ENCODE measurements at places on chromosomes 7 and 10.
A peak's percentile ranks its signal among the peaks of the same experiment; 100 is the strongest.

DNA sequence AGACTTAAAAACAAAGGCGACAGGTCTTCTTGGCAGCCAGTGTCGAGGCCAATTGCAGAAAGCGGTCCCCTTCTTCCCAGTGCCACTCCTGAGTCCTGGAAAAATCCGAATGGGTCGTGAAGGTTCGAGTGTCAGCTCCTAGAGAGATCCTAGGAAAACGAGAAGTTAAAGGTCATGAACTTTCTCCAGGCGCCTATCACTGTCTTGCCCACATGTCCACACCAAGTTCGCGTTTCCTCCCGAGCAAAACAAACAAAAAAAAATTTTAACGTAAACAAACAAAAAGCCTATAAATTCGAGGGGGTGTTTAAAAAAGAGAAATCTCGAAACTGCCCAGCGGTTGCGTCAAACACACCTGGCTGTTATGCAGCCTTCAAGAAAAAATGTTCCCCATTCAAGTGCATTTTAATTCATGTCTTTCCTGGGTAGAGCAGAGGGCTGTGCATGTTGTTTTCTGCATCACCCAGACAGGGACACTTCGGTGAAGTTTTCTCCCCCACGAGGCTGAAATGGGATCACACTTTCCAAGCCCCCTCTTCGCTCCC, 1.5 kb downstream of the ARHGAP21 start:
- no peak for DNase-seq

DNA sequence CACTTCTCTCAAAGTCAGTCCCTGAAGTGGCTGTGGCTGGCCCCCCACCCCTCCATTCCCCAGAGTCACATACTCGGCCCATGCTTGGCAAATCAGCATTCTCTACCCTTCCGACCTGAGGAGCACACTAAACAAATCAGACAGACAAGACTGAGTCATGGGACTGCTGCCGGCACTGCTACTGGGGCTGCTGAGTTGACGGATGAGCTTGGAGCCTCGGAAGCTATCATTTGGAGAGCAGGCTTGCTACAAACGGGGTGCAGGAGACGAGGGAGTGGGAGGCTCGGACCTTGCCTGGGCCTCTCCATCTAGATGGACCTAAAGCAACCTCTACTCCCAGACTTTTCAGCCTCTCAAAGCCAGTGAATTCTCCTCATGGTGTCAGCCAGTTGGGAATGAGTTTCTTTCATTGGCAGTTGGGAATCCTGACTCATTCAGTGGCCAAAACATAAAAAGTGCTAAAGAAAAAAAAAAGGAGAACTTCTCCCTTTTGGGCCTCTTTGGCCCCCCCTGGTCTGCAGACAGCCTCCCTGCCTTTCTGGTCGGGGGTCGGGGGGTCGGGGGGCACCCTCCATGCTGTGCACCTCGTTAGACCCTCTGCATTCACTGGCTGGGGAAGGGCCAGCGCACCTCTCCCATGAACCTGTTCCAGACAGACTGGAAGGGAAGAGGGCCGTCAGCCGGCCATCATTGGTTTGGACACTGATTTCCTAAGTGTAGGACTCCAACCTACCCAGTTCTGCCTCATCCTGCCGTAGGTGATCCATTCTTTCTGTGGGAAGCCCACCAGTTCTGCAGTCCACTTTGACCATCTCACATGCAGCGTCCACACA, 52.3 kb upstream of the COL13A1 start:
- no peak for DNase-seq

DNA sequence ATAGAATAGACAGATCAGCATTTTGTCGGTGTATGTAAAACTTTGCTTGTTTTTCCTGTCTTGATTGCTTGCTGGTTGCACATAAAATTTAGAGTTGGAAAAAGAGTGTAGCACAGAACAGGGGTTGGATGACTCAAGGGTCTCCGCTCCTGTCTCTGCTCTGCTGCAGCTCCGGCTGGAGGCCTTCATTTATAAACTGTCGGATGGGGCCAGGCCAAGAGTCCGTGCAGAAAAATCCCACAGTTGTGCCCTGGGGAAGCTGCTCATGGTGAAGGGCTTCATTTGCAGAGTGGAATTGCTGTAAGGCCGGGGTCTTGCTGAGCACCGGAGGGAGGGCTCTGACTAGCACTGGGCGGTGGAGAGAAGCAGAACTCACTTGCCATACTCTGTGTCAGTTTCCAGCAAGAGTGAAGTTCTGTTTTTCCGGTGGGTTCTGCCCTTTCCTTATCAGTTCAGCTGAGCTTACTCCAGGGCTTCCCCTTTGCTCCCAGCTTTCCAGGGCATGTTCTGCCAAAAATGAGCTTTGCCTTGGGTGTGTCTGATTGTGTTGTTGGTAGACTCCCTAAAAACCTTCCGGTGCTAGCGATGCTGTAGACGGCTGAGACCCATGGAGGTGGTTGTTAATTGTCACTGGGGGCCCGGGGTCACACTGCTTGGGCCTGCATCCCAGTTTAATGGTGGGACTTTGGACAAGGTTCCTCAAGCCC, 67.2 kb downstream of the CAMK1D start:
- no peak for DNase-seq

GRCh38 chr10:113127901-113128283, 177.8 kb downstream of the TCF7L2 start:
- no peak for DNase-seq

- peak; percentile 38 for DNase-seq
Measured at GRCh38 chr10:96719850-96720421, 378 bp downstream of the PIK3AP1 start.

- no peak for DNase-seq
Measured at GRCh38 chr10:5268743-5269142, 72.1 kb downstream of the AKR1C4 start.

Measured in stimulated activated naive CD4-positive, alpha-beta T cell treated with Interleukin-2 at 50 U/mL for 16 hours (primary cell).